ENCODE measurements at places on chromosomes 1 and 21.

- no peak for DNase-seq
These were observed 189.3 kb upstream of the EDN2 start for GRCh38 chr1:41673806-41674205.

GRCh38 chr1:185473186-185473585 is 156.1 kb upstream of the IVNS1ABP start:
- DNase-seq: no peak

GRCh38 chr1:34688006-34688741 is 66.7 kb upstream of the GJB5 start:
- no peak for DNase-seq

- no peak for DNase-seq
These were observed 2.0 kb downstream of the LRRC41 start for GRCh38 chr1:46301406-46301807.

GRCh38 chr1:211037095-211037494 is 96.9 kb downstream of the KCNH1 start:
- DNase-seq: no peak

- peak; percentile 53 for DNase-seq
These were observed 103.7 kb downstream of the NCAM2 start for GRCh38 chr21:21101911-21102310.

GRCh38 chr1:217718873-217719272 is 87.7 kb downstream of the SPATA17 start:
- DNase-seq: no peak

- DNase-seq: no peak
These were observed 161.4 kb downstream of the KAZN start for GRCh38 chr1:14759843-14760242.

DNA sequence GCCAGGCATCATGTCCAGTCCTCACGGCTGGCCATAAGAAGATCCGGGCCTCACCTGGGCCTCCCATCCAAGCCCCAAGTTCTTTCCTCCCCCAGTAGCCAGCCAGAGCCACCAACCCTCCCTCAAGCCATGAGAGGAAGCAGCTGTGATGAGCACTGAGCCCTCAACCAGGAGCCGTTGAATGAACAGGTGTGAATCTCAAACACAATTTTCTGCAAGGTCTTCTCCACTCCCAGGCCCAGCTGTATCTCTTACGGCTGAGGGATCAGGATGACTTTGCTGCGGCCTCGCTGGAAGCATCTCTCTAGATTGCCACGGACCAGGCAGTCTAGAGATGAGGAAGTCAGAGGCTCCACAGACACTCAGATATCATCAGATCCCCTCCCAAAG is 9.8 kb upstream of the CLDN14 start:
- no peak for DNase-seq

GRCh38 chr21:41832596-41833496 is 46.3 kb downstream of the PRDM15 start:
- DNase-seq: no peak

GRCh38 chr1:7289694-7290093 is 481.4 kb upstream of the VAMP3 start:
- DNase-seq: no peak

DNA sequence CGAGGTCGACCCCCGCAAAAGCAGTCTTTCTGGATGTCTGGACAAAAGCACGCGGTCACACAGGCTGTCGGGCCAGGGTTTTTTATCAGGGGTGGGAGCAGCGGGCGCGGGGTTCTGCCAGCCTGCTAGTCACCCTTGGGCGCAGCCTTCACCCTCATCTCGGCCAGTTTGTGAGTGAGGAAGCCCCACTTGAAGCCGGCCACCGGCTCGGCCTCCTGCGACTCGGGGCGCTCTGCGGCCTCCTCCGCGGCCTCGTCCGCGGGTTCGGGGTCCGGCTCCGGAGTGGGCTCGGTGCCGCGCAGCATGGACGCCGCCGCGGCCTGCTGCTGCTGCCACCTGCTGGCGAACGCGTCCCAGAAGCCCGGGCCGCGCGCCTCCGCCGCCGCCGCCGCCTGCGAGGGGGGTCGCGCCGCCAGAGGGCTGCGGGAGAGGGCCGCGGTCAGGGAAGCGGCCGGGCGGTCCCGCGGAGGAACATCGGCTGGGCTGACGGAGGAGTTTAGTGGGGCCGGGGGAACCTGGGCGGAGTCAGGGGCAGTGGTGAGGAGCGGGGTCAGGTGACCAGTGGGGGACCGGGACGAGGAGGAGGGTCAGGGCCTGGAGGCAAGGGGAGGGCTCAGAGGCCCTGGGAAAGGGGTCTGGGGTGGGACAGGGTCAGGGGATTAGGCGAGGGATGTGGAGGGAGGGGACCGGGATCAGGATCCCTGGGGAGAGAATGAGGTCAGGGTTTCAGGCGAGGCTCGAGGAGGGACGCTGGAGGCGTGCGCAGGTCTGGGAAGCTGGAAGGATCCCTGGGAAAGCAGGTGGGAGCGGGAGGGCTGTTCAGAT is 4.5 kb downstream of the C1orf232 start:
- DNase-seq: no peak

All from GDM1 (cell line).